Forelimb muscle (tissue), 1 donor: ENCODE measurements at places on chromosomes 12 and 14.

DNA sequence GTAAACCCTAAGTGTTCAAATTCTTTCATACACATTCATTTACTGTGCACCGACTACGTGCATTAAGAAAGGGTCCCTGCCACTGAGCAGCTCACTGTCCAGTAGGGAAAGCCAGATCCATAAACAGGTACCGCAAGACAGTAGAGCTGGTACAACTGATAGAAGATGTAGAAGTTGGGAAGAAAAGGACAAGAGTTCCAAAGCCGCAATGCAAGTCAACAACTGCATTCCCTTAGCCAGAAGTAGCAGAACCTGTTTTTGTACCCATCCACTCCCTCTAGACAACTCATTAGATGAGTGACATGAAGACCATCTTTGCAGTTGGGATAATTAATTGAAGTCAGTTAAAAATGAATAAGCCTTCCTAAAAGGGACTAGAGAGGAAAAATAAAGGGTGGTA, 1.3 kb downstream of the SENP1 start:
- no peak for DNase-seq

GRCh38 chr14:34013721-34014060, 62.8 kb upstream of the EGLN3 start:
- DNase-seq, result no peak

DNA sequence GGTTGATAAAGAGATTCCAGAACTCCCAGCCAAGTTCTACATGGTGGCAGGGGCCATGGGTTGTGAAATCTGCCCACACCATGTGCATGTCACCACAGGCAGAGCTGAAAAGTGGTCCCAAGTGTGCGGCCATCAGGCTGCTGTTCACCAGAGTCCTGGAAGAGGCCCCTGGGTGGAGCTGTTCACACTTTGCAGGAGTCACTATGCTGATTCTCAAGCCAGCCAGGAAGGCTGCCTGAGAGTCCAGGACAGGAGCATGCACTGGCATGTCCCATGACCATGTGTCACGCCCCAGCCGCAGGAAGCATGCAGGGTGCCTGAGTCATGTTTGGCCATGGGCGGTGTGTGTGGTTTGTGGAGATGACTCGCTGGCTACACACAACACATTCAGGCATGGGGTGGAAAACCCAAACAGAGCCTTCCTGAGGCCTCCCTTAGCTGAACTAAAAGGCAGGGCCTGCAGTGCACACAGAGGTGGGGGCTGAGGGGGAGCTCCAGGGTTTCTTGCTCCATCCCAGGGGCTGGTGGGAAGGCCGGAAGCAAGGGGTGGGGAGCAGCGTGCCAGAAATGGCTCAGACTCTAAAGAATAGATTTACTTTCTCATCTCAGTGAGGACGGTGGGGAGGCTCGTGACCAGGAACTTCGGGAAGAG, 19.4 kb downstream of the ABCB9 start:
- DNase-seq, result no peak

GRCh38 chr12:18123707-18124106, 33.7 kb upstream of the RERGL start:
- DNase-seq, result no peak
